Karpas-422 (cell line): ENCODE measurements at places on chromosomes 11 and 22. TPM values are rescaled to one million over a fixed set of nuclear protein-coding genes. Genes with fewer than 3 reads are reported as not detected.

- DNase-seq: no peak
- H3K27me3 ChIP-seq: no peaks in the 10 kb centered on the region
- H3K27ac ChIP-seq: no peak overlapping the region
- H3K4me3 ChIP-seq: no peak overlapping the region
- peaks cover 8% of the 10 kb centered on the region for H3K4me1 ChIP-seq
Observed at GRCh38 chr11:46673713-46674462, 26.5 kb downstream of the ARHGAP1 start.

DNA sequence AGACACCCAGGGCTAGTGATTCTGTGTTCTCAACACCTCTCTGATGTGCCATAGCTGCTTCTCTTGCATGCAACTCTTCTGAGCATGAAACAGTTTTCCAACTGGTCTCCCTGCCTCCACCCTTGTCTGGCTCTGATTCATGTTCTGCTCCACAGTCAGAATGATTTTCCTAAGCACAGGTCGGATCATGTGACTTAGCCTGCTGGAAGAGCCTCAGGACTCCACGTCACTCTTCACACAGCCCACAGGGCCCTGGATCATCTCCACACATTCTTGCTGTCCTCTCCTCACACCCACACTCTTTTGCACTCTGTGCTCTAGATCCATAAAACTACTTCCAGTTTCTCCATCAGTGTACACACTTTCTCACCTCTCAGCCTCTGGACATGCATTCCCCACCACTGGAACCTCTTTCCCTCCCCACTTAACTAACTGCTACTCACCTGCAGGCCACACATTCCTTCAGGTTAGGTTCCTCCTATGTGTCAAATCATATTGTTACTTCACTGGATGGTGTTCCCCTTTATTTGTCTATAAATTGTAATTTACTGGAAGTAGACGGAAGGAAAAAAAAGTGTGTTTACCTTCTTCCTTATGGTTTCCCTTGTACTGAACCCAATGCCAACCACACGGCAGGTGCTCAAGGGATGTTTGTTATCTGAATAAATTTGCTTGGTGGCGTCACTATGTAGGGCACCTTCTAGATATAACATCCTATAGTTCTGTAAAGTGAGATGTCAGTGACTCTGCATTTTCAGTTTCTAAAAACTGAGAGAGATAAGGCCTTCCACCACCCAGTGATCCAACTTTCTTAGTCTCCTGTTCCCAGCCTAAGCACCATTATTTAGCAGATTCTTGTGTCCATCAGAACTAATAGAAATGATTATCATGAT, 133.7 kb downstream of the ETS1 start:
- H3K4me1 ChIP-seq: peaks cover 67% of the 10 kb centered on the region
- no peak for DNase-seq
- H3K27me3 ChIP-seq: no peaks in the 10 kb centered on the region
- peak overlapping the region; percentile 37; the same call in 1 of the 2 replicates for H3K27ac ChIP-seq

OR51I1 gene
- not detected in 2 replicates for total RNA-seq

VSIG10L2 gene
- total RNA-seq: not detected in 2 replicates

CBLIF gene
- total RNA-seq: not detected in 2 replicates

GRCh38 chr11:6442441-6442840, 1.7 kb upstream of the HPX start:
- H3K4me3 ChIP-seq: no peak overlapping the region
- H3K27ac ChIP-seq: no peak overlapping the region
- peaks cover 6% of the 10 kb centered on the region for H3K4me1 ChIP-seq
- no peak for DNase-seq
- H3K27me3 ChIP-seq: no peaks in the 10 kb centered on the region

DNA sequence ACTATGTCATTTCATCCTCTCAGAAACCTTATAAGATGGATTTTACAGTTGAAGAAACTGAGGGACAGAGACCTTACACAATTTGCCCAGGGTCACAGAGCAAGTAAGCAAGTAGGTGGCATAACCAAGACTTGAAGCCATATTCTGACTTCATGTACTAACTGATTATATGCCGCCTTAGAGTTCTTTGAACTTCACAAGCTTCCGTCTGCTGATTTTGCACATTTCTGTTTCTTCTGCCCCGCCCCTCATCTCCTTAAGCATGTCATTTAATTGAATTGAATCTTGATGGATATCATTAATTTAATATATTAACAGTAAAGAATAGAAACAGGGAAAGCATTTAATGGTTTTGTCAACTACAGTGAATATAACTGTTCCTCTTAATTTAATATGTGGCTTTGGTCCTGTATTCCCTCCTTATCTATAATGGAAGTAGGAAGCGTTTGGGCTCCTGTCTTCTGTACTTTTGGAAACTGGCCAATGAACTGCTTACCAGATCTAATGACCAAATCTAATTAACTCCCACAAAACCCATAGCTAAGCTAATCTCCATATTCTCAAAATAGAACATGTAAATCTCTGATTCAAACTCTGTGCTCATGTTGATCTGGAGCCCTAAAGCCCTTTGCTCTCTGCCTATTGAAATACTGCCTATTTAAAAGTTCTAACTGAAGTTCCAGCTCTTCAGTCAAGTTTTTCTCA, 30.4 kb downstream of the SIK2 start:
- DNase-seq: peak; percentile 93
- no peaks in the 10 kb centered on the region for H3K27me3 ChIP-seq
- peaks cover 57% of the 10 kb centered on the region for H3K4me1 ChIP-seq

C22orf31 gene
- total RNA-seq: not detected in 2 replicates

DNA sequence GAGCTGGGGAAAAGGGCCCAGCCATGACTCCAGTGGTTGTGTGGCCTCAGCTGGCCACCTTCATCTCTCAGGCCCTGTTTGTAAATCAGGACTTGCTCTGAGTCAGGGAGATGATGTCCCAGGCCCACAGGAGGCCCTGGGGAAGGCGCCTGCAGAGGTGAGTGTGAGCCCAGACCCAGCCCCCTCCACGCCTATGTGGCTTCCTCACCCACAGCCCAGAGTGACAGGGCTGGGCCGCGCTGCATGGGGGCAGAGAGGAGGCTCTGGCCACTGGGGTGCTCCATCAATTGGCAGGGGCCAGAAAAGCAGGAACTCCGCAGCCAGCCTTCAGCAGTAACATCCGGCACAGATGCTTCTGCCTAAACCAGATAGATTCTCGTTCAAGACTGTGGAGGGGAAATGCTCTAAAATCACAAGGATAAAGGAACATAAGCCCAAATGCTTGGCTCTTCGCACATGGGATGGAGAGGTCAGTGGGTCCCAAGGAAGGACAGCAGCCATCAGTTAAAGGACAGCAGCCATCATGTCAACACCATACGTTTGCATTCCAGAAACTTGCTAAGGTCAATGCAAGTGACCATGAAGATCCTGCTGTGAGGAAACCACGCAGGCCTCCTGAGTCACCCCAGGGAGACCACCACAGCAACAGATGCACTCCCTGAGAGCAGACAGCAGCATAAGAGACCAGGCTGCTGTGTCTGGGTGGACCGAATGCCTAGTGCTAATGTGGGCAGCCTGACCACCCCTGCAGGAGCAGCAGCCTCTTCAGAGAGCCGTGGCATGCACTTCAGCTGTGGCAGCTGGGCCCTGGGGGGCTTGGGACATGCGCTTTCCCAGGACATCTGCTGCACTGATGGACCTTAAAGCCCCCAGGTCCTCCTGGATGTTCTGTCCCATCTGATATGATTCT, 28.3 kb downstream of the OSBPL5 start:
- H3K27ac ChIP-seq: no peak overlapping the region
- no peaks in the 10 kb centered on the region for H3K27me3 ChIP-seq
- H3K4me1 ChIP-seq: peaks cover 4% of the 10 kb centered on the region
- no peak for DNase-seq
- H3K4me3 ChIP-seq: no peak overlapping the region

CEP126 gene
- total RNA-seq: 2.4 and 4.8 TPM in 2 replicates

RIMBP3C gene
- 0.65 TPM in 1 of 2 replicates, not detected in the other for total RNA-seq

GRCh38 chr22:24601217-24602104, 1.5 kb upstream of the GGT1 start:
- no peak overlapping the region for H3K27ac ChIP-seq
- no peaks in the 10 kb centered on the region for H3K36me3 ChIP-seq
- H3K4me1 ChIP-seq: no peaks in the 10 kb centered on the region
- DNase-seq: no peak
- no peaks in the 10 kb centered on the region for H3K27me3 ChIP-seq

DNA sequence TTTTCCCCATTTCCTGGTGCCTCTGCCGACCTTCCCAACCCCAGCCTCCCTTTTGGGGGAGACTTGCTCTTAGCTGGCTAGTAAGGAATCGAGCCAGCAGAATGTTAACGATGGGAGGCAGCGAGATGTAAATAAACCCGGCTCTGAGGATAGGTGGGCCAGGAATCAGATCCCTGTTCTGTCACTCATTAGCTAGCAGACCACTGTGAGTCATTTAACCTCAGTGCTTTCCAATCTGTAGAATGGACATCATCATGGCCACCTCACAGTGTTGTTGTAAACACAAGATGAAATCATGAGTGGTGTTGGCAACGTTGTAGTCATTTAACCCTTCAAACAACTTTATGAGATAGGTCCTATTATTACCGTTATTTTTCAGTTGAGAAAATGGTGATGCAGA, 208.6 kb downstream of the KIRREL3 start:
- no peaks in the 10 kb centered on the region for H3K36me3 ChIP-seq
- no peaks in the 10 kb centered on the region for H3K27me3 ChIP-seq
- peaks cover 34% of the 10 kb centered on the region for H3K4me1 ChIP-seq
- H3K27ac ChIP-seq: no peak overlapping the region

TNNT3 gene
- total RNA-seq: 0.25 TPM in 1 of 2 replicates, not detected in the other

CALCA gene
- total RNA-seq: not detected in 2 replicates

FZD4 gene
- total RNA-seq: 1.8 and 1.9 TPM in 2 replicates

DNA sequence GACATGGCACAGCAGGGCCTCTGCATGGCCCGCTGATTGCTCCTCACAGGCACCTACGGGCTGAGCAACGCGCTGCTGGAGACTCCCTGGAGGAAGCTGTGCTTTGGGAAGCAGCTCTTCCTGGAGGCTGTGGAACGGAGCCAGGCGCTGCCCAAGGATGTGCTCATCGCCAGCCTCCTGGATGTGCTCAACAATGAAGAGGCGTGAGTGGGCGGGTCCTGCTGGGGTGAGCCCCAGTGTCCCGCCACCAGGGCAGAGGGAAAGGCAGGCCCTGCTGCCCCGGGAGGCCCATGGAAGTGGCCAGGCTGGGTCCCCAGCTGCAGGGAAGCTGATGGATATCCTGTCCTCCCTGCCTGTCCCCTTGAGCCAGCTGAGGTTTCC, 18.6 kb upstream of the DGCR8 start:
- DNase-seq: no peak
- no peaks in the 10 kb centered on the region for H3K4me1 ChIP-seq
- H3K27me3 ChIP-seq: no peaks in the 10 kb centered on the region
- no peak overlapping the region for H3K4me3 ChIP-seq
- H3K27ac ChIP-seq: no peak overlapping the region
- 0 out of 2 replicates have a peak, but pooled peaks cover 3% of the 10 kb centered on the region for H3K36me3 ChIP-seq

DNA sequence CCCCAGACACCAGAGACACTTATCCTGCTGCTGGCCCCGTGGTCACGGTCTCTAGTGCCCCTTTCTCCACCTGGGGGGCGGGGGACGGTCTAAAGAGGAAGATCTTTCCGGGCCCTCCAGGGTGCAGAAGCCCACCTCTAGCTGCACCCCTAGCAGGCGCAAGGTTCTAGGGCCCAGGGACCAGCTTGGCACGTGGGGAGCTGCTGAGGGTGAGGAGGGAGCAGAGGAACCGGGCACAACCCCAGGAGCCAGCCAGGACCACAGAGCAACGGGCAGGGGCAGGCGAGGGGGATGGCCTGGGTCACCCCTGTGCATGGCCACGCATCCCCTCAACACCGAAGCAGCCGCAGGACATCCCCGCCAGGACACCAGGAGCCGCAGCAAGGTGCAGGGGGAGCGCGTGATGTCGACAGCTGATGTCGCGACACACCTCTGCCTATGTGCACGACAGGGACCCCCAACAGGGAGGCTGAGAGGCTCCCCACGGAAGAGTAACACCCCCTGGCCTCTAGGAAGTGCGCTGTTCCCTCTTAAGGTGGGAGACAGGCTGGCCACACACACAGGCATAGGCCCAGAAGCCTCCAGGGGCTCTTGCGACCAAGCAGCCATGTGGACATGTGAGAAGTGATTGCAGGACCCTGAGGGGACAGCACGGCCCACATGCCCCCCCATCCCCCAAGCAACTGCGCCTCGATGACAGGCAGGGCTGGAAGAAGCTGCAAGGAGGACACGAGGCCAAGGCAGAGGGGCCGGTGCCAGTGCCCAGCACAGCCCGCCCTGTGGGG, 5.1 kb downstream of the LRFN4 start:
- no peaks in the 10 kb centered on the region for H3K36me3 ChIP-seq
- no peak overlapping the region for H3K4me3 ChIP-seq
- no peak overlapping the region for H3K27ac ChIP-seq
- H3K27me3 ChIP-seq: no peaks in the 10 kb centered on the region
- DNase-seq: no peak
- H3K4me1 ChIP-seq: peaks cover 14% of the 10 kb centered on the region

- no peaks in the 10 kb centered on the region for H3K27me3 ChIP-seq
- H3K4me3 ChIP-seq: no peak overlapping the region
- no peak for DNase-seq
- H3K36me3 ChIP-seq: no peaks in the 10 kb centered on the region
- H3K4me1 ChIP-seq: no peaks in the 10 kb centered on the region
Observed at GRCh38 chr11:2110521-2110920, 28.7 kb downstream of the IGF2 start.

DNA sequence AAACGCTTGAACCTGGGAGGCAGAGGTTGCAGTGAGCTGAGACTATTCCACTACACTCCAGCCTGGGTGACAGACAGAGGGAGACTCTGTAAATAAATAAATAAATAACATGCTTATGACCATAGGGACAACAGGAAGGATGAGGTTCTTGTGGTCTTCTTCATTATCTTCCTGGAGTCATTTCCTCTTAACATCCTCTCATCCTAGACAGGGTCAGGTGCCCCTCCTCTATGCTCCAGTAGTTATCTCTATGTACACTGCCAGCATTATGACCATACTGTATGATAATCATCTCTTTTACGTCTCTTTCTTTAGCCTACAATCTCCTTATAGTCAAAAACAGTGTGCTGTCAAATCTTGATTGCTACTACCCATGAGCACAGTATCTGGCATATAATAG, 17.7 kb downstream of the RAB30 start:
- peak overlapping the region; percentile 98 for H3K27ac ChIP-seq
- peaks cover 47% of the 10 kb centered on the region for H3K36me3 ChIP-seq
- H3K27me3 ChIP-seq: no peaks in the 10 kb centered on the region
- peaks cover 99% of the 10 kb centered on the region for H3K4me1 ChIP-seq
- 0 out of 2 replicates have a peak overlapping the region, but pooled peaks have one; percentile 11 for H3K4me3 ChIP-seq

DNA sequence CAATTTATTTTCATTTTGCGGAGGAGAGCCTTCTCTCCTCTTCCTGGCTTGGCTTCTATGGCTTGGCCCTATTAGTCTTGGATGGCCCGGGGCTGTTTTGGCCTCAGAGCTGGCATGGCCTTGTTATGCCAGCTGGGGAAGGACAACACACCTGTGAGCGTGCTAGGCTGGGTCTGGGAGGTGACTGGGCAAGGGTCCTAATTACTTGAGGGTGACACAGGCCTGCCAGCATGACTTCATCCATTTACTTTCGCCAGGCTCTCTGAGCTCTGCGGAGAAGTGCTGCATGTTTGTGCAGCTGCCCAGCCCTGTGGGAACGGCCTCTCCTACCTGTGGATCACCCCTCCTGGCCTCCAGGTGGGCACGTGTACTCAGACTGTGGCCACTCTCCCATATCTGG, 153.6 kb downstream of the SNX19 start:
- no peaks in the 10 kb centered on the region for H3K36me3 ChIP-seq
- no peaks in the 10 kb centered on the region for H3K4me1 ChIP-seq
- H3K27ac ChIP-seq: no peak overlapping the region
- H3K27me3 ChIP-seq: no peaks in the 10 kb centered on the region
- H3K4me3 ChIP-seq: no peak overlapping the region

- H3K27me3 ChIP-seq: no peaks in the 10 kb centered on the region
- H3K4me1 ChIP-seq: peaks cover 30% of the 10 kb centered on the region
- H3K36me3 ChIP-seq: peaks cover 54% of the 10 kb centered on the region
- H3K4me3 ChIP-seq: peak overlapping the region; percentile 78
- no peak overlapping the region for H3K27ac ChIP-seq
Observed at GRCh38 chr11:94494126-94494680, 419 bp downstream of the ANKRD49 start.
